ENCODE measurements at places on chromosomes 1 and 21.

DNA sequence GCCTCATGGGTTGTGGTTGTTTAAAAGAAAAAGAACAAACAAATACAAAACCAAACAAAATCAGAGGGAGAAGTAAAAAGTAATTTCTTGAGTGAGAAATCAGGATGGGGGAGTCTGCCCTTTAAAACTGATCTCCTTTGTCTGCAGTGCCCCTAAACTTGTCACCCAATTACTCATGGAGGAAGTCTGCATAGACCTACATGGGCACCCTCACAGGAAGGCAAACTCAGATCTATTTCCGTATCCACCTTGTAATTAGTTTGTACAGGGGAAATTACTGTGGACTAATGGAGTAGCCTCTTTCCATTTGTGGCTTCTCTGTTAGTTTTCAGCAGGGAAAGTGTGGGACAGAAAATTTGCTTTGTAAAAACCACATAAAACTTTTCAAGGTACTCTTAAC lies 600.4 kb downstream of the ADGRL2 start:
- no peak for DNase-seq

- no peak for DNase-seq
These were observed 719 bp downstream of the SOD1 start for GRCh38 chr21:31660259-31660565.

- DNase-seq = no peak
These were observed 21.1 kb downstream of the C1orf115 start for GRCh38 chr1:220711056-220711809.

DNA sequence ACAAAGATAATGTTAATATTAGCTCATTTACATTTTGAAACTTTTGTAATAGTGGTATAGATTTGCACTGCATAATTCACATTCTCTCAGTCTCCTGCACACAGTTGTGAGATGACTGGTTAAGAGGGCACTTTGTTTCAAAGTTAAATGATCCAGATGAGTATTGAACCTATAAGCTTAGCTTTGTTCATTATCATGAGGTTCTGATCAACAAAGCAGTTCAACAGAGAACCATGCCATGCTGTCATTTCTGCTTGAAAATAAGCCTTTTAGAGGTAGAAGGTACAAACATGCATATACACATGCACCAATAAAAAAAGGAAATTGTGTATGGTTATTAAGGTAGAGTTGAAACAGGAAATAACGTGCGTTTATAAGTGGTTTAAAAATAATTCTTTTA lies 4.8 kb downstream of the RAP1A start:
- no peak for DNase-seq

- DNase-seq = no peak
These were observed 122.5 kb upstream of the ETS2 start for GRCh38 chr21:38683222-38683621.

DNA sequence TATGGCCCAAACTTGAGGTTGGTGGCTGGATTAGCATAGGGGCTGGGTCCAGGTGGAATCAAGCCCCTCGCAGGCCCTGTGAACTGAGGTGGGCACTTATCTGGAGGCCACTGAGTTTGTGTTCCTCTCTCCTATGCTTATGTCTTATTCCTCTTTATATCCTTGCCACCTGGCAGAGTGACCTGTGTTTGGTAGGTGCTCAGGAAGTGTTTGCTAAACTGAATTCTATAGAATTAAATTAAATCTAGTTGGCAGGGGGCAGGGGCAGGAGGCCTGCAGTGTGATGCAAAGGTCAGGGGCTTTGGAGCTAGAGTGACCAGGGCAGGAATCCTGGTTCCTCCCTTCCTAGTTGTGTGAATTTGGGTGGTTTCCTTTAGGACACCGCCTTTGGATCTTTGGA lies 1.1 kb upstream of the TMEM9 start:
- DNase-seq = no peak

- no peak for DNase-seq
These were observed 21.2 kb downstream of the PTGS2 start for GRCh38 chr1:186658999-186659398.

GRCh38 chr1:208036106-208036808 lies 125.3 kb upstream of the CD34 start:
- DNase-seq = no peak

DNA sequence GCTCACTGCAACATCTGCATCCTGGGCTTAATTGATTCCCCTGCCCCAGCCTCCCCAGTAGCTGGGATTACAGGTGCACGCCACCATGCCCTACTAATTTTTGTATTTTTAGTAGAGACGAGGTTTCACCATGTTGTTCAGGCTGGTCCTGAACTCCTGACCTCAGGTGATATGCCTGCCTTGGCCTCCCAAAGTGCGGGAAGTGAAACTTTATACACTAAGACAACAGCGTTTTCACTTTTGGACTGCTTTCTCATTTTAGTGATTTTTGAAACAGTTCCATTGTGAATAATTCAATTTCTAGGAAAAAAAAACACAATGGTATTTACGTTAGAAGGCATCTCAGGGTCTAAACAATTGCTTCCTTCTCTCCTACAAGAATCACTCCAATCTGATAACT lies 11.8 kb upstream of the KHDRBS1 start:
- DNase-seq = no peak

GRCh38 chr1:88530246-88530645 lies 153.8 kb upstream of the PKN2 start:
- no peak for DNase-seq

DNA sequence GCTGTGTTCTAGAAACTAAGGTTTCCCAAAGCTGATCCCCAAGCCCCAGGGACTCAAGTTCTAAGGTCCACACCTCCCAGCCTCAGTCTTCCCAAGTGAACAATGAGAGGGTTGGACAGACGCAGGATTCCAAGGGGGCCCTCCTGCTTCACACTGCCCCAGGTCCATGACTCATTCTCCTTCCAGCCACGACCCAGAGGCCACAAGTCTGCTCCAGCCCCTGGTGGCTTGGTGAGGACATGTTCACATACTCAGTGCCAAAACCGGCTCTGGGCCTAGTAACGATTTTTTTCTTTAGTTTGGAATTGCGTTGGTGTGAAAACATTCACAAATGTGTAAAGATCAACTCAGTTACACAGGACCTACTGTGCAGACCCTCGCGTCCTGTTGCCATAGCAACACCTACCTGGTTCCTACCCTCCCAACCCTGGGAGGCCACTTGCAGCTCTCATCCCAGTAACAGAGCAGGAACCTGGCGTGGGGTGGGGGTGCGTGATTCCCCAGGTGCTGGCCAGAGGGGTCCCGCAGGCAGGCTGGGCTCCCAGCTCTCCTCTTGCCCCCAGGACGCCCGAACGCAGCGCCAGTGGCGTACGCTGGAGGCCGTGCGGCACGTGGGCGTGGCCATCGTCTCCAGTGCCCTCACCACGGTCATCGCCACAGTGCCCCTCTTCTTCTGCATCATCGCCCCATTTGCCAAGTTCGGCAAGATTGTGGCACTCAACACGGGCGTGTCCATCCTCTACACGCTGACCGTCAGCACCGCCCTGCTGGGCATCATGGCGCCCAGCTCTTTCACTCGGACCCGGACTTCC lies 57.0 kb downstream of the DISP3 start:
- no peak for DNase-seq

DNA sequence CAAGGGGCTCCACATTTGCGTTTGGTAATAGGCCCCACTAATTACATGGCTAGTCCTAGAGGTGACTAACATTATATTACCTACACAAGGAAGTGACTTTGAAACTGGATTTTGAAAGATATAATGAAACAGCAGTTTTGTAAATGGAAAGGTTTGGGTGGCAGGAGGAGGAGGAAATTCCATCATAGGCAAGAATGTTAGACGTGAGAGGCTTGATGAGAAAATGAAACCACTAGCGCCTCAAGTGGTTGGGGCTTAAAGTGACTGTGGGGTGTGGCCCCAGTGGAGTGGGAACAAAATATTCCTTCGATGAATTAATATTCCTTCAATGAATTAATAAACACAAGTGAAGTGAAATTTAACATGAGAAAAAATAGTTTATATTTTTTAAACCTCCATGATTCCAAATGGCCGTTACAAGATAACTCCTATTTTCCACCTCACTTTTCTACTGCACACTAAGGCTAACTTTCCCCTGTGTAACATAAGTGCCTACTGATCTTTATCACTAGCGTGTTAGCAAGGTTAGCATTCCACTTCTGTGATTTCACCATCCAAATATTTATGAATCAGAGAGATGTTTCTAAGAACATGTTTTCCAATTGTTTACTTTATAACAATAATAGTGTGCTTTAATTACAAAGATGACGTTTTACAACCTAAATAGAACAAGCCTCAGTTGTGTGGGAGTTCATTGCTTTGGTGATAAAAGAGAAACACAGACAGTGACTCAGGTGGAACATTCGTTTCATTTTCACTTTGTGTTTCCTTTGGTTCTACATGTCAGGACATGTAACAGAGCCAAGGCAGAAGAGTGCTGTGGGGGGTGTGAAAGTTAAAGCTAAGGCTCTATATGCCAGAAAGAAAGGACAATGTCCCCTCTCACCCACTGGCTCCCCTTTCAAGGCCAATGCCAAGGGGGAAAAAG lies 12.5 kb upstream of the ATF3 start:
- no peak for DNase-seq

- no peak for DNase-seq
These were observed 16.3 kb upstream of the IFNLR1 start for GRCh38 chr1:24203404-24203803.

GRCh38 chr1:72011721-72012120 lies 270.6 kb downstream of the NEGR1 start:
- no peak for DNase-seq

Measured in SHP77 treated with DMSO at 0.1 percent for 48 hours (cell line).